ENCODE measurements at places on chromosomes 5 and 9. TPM values are rescaled to one million over a fixed set of nuclear protein-coding genes. Genes with fewer than 3 reads are reported as not detected.
A peak's percentile ranks its signal among the peaks of the same experiment; 100 is the strongest.

The PTGS1 gene
- not detected for total RNA-seq

DNA sequence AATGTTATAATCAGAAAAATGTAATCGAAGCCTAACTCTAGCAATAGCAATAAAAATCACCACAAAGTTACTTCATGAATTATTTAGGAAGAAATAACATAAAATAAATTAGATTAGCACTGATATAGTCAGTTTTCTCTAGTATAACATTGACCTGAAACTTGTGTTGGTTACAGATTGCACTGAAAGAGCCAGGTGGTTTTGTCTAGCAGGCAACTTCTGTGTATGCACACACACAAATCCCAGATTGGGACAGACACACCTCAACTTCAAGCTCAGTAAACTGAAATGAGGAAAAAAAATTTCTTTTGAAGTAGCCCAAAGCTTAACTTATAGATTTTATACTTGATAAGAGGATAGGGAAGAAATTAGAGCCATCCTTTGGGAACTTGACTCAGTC, 129.3 kb downstream of the EFNA5 start:
- DNase-seq: no peak
- H3K4me1 ChIP-seq: peaks cover 5% of the 10 kb centered on the region
- H3K27me3 ChIP-seq: peaks cover 3% of the 10 kb centered on the region
- no peak overlapping the region for H3K4me3 ChIP-seq
- no peak overlapping the region for H3K27ac ChIP-seq

- no peaks in the 10 kb centered on the region for H3K27me3 ChIP-seq
- no peak overlapping the region for H3K4me3 ChIP-seq
- H3K27ac ChIP-seq: peak overlapping the region; percentile 48
- peaks cover 42% of the 10 kb centered on the region for H3K36me3 ChIP-seq
Observed at GRCh38 chr5:179716286-179716685, 16.3 kb upstream of the MAML1 start.

DNA sequence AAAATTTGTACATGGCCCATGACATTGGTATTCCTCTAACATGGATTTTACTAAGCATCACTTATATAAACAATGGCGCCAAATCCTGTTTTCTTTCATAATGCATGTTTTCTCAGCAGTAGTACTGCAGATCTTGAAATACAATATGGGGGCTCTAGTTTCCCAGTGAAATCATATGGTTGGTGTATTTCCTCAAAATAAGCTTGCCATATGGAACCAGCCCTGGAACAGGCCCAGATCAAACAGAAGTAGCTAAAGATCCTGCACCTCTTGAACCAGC, 163.9 kb downstream of the ZNF608 start:
- H3K4me3 ChIP-seq: no peak overlapping the region
- no peak overlapping the region for H3K27ac ChIP-seq
- no peaks in the 10 kb centered on the region for H3K36me3 ChIP-seq
- DNase-seq: no peak
- H3K27me3 ChIP-seq: peaks cover 6% of the 10 kb centered on the region
- H3K4me1 ChIP-seq: peaks cover 18% of the 10 kb centered on the region

DNA sequence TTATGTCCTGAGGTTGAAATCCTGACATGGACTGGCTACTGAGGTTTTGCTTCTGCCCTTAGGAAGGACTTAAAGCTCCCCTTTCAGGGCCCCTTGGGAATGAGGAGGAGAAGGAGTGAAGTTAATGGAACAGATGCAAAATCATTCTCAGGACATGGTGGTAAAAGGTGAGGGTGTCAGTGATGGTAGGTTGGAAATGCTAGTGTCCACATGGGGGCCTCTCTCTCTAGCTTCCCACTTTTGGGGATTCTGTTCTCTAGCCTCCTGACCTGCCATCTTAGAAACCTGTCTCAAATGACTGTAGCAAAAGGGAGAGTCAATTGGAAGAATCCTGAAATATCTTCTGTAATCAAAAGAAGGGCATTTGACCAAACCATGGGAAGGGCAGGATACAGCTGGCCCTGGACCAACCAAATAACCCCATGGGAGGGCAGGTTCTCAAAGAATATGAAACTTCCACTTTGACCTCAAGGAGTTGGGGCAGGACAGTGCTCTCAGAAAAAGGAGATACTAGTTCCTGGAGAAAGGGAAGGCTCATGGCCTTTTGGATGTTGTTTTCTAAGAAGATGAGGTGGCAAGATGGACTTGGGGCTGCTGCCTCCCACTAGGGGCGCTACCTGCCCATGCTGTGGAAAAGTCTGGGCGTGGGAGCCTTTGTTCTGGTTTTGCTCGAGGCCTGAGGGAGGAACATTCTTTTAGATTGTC, 21.2 kb upstream of the MLANA start:
- peak overlapping the region; percentile 52 for H3K27ac ChIP-seq
- peaks cover 19% of the 10 kb centered on the region for H3K4me1 ChIP-seq
- H3K36me3 ChIP-seq: no peaks in the 10 kb centered on the region
- DNase-seq: peak; percentile 49
- H3K27me3 ChIP-seq: no peaks in the 10 kb centered on the region
- H3K4me3 ChIP-seq: no peak overlapping the region

DNA sequence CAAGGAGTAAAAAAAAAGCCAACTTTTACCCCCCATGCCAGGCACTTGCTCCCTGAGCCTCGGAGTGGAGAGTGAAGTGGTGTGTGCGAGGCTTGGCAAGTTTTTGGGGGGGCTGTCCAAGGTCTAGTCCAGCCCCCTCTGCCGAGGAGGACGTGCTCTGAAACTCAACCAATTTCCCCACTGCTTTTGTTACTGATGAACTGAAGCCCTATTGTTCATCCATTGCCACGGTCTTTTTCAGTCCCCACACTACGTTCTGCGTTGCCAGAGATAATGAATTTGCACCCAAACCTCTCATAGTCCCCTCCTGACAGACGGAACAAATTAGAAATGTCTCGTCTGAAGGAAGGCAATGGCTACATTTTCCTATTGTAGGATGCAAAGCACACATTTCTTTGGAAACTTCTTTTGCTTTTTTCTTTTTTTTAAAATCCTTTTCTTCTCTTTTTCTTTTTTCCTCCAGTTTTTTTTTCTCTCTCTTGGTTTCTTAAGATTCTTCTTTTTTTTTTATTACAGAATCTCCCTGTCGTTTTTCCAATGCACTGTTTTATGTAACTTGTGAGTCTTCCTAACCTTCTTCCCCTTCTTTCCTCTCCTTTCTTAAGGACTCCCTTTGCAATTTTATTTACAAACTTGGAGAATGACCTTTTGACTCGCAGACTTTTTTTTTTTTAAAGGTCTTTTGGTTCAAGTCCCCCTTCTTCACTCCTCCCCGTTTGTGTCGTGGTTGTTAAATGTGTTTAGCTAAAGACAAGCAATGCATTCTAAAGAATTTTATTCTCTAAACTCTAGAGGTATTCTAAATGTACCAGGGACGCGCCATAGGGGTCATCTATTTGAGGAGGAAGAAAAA, 209.5 kb downstream of the MEF2C start:
- peaks cover 76% of the 10 kb centered on the region for H3K27me3 ChIP-seq
- peak overlapping the region; percentile 67 for H3K4me3 ChIP-seq
- H3K4me1 ChIP-seq: peaks cover 19% of the 10 kb centered on the region
- no peak for DNase-seq
- H3K27ac ChIP-seq: no peak overlapping the region

DNA sequence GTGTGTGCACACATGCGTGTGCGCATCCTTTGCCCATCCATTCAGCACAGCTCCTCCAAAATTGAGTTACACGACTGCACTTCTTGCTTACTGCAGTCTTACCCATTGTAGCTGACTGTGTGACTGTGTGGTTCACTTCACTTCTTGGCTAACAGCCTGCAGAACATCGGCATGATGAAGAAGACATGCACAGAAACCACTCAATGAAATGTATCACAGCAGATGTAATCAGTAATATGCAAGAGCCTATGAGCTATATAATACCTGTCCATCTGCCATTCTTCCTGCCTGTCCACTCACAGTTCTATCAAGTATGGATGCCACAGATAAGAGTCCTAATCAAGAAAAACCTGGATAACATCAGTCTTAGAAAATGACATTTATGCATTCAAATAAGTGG, 83.9 kb downstream of the TRPM3 start:
- H3K27me3 ChIP-seq: no peaks in the 10 kb centered on the region
- DNase-seq: no peak
- no peak overlapping the region for H3K27ac ChIP-seq
- no peak overlapping the region for H3K4me3 ChIP-seq
- no peaks in the 10 kb centered on the region for H3K4me1 ChIP-seq

DNA sequence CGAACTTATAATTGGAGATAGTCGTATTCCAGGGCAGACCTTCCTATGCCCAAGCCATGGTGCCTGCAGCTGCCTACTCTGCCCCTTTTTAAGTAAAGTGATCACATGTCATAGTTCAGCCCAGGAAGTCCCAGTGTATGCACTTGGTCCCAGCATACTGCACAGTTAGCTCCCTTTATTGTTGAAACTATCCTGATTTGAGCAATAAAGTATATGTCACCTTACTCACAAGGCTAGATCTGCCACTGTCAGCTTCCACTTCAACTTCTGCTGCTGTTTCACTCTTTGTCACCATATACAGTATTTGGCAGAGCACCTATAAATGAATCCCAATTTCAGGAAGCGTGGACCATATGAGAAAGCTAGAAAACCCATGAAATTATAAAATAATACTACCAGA, 103.8 kb upstream of the PTGER4 start:
- peaks cover 37% of the 10 kb centered on the region for H3K4me1 ChIP-seq
- no peak overlapping the region for H3K4me3 ChIP-seq
- DNase-seq: no peak
- H3K27me3 ChIP-seq: no peaks in the 10 kb centered on the region
- no peaks in the 10 kb centered on the region for H3K36me3 ChIP-seq

The PCSK5 gene
- 5.2 TPM for total RNA-seq
